ENCODE measurements at places on chromosomes 12 and 14.

DNA sequence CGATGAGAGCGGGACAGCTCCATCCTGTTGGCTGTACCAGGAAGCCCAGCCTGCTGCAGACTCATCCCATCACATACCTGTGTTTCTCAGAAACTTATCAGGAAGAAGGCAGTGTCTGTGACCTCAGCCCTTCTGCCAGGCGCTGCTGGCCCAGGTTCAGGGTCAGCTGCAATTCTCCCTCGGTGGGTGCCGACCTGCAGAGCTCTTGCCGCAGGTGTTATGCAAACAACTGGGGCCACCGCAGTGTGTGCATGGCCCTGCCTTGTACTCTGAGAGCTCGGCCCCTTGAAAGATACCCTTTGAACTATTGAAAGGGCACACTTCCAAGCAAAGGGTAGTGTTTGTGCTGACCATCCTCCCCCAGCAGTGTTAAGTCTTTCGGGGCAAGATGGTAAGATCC, 322.2 kb upstream of the DIO3 start:
- DNase-seq = no peak

DNA sequence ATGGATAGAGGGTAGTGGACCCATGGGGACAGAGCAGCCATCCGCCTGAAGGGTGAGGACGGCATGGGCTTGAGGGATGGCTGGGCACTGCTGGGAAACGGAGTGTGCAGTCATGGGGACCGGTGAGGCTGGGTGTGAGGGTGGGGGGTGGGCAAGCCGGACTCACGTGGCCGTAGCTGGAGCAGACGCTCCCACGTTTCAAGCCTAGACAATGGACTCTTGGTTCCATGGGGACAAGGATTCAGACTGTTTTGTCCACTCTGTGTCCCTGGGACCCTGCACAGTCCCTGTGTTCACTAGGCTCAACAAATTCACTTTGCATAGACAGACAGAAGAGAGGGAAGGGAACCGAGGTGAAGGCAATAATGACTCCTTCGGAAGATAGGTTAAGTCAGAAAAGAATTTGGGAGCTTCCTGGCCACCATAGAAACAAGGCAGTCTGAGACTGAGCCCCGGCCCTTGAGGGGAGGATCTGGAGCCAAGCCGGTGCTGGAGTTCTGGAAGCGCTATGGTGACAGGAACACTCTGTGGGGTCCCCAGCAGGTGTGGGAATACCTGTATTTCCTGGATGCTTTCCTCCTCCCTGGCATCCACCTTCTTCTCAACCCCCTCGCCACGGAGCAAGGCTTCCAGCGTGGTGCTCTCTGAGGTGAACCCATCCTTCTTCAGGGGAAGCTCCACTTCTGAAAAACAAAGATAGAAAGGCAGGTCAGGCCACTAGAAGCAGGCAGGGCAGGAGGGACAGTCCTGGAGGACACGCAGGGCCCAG, 162.5 kb downstream of the DPF3 start:
- no peak for DNase-seq

DNA sequence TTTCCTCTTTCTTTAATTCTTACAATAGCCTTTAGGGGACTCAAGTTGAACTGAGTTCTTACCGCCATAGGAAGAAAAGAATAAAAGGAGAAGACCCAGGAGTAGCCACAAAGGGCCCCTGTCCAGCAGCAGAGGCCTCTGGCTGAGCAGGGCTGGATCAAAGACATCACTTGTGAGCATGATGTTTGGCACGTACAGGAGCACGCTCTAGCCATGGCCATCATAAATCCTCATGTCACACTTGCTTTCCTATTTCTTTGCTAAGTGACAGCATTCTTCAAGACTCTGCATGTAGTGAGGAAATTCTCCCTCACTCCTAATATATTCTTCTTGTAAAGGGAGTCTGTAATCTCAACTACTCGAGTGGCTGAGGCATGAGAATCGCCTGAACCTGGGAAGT, 15.7 kb downstream of the CLEC4C start:
- DNase-seq = no peak

- no peak for DNase-seq
Observed at GRCh38 chr12:76945867-76946266, 67.0 kb upstream of the CSRP2 start.

DNA sequence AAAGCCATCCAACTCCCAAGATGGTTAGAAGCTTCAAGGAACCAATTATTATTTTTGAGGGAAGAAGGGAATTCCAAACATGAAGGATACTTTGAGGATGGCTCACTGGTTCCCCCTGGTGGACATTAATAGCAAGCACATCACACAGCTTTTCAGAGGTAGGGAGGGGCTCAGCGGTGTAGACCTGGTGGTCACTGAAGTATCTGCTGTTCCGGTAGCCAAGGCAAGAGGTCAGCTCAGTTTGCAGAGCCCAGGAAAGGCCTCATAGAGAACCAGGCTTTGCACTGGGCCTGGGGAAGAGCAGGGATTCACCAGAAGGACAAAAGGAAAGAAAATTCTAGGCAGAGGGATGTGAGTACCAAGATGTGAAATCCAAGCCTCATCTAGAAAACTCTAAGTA, 118.7 kb downstream of the KSR2 start:
- no peak for DNase-seq

GRCh38 chr12:123833830-123834229, 71.7 kb downstream of the DNAH10 start:
- DNase-seq = no peak

GRCh38 chr14:24430682-24431568, 1.2 kb downstream of the KHNYN start:
- DNase-seq = no peak

GRCh38 chr14:100741966-100742365, 15.3 kb downstream of the DLK1 start:
- no peak for DNase-seq

GRCh38 chr12:54407183-54407905, 11.7 kb downstream of the ITGA5 start:
- DNase-seq = peak; percentile 34

DNA sequence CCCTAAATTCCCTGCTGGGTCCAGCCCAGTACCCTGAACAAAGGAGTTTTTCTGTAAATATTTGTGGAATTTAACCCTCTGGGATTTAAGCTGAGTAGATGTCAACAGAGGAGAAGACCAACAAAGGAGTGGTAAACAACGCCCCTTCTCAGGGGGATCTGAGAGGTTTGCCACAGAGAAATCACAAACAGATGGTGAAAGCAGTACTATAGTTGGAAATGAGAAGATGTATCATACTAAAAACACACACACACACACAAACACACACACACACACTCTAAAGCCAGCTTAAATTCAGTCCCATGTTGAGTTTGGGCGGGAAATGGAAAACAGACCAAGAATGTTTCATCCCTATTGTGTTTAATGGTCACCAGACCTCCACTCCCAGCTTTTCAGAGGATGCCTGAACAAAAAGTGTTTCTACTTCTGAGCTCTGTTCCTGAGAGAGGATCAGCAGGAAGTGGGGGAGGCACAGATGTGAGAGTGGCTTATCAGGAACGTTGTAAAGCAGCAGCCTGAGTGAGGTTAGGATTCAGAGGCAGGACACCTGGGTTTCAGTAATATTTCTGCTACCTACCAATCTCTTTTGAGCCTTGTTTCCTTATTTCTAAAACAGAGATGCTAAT, 3.2 kb downstream of the BIN2 start:
- DNase-seq = no peak

All from hippocampal formation (tissue), 2 donors.